ENCODE measurements at places on chromosomes 5 and 9. TPM values are rescaled to one million over a fixed set of nuclear protein-coding genes. Genes with fewer than 3 reads are reported as not detected.

The SPATA31E1 gene
- not detected for total RNA-seq

The MPDZ gene
- 29.2 TPM for total RNA-seq

The CD14 gene
- total RNA-seq: 6.1 TPM

GRCh38 chr5:64939772-64940510 is 171.2 kb downstream of the CWC27 start:
- H3K4me3 ChIP-seq: peak overlapping the region; percentile 52
- no peaks in the 10 kb centered on the region for H3K36me3 ChIP-seq
- peak; percentile 54 for DNase-seq

GRCh38 chr5:57113481-57113880 is 60.4 kb upstream of the GPBP1 start:
- H3K4me1 ChIP-seq: no peaks in the 10 kb centered on the region
- H3K27me3 ChIP-seq: no peaks in the 10 kb centered on the region
- H3K27ac ChIP-seq: no peak overlapping the region
- no peak for DNase-seq

DNA sequence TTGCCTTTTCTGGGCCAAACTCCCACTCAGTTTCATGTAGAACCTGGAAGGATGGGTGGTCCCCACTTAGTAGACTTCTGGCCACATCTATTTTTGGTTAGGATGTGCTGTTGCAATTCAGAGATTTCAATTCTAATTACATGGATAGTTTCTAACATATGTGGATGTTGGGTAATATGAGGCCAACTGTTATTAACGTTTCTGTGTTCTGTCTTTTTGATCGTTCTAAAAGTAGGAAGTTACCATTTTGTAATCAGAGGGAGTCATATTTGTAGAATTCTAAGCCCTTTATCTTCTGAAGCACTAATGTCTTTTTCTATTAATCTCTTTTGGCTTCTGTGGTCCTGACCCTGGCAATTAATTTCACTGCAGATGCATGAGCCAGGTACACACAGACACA is 141.6 kb upstream of the SPEF2 start:
- no peaks in the 10 kb centered on the region for H3K4me1 ChIP-seq
- H3K36me3 ChIP-seq: no peaks in the 10 kb centered on the region
- no peak overlapping the region for H3K27ac ChIP-seq
- H3K4me3 ChIP-seq: no peak overlapping the region
- H3K27me3 ChIP-seq: no peaks in the 10 kb centered on the region
